HS-5 (cell line): ENCODE measurements at places on chromosomes 16 and 17.

- no peak for DNase-seq
Measured at GRCh38 chr17:11618861-11619566, 20.7 kb downstream of the DNAH9 start.

GRCh38 chr17:40524243-40524965 lies 23.0 kb upstream of the TNS4 start:
- DNase-seq = no peak

- DNase-seq = no peak
Measured at GRCh38 chr16:4290236-4290830, 17.5 kb upstream of the TFAP4 start.

GRCh38 chr16:56113223-56113622 lies 78.1 kb upstream of the GNAO1 start:
- no peak for DNase-seq

- DNase-seq = no peak
Measured at GRCh38 chr16:1911467-1912214, 6.6 kb downstream of the HS3ST6 start.

DNA sequence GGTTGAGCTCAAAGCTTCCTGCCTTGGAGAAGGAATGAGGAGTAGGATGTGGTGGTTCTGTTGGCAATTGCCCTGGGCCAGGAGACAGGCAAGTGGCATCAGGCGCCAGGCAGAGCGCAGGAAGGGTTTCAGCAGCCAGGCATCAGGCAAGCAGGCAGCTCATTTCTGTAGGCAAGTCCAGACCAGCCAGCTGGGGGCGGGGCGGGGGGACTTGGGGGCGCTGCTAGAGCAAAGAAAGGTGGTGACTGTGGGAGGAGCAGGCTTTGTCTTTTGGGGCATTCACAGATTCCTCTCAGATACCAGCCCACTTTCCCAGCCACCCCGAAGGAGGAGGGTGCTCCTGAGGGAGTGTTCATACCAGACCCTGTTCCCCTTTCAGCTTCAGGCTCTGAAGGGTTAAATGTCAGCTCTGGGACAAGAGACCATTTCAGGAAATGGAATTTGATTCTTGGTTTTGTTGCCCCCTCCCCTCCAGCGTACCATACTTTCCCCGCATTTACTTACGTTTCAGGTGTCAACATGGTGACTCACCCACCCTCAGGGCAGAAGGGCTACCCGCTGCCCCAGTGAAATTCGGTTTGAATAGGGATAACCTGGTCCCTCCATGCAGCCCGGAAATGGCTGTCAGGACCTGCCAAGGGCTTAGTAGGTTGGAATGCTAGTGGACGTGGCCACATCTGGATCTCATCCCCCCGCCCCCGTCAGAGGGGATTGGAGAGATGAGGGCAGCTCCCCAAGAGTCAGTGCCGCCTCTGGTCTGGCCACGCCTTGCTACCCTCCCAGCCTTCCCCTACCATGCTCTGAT lies 13.2 kb downstream of the NGFR start:
- no peak for DNase-seq

DNA sequence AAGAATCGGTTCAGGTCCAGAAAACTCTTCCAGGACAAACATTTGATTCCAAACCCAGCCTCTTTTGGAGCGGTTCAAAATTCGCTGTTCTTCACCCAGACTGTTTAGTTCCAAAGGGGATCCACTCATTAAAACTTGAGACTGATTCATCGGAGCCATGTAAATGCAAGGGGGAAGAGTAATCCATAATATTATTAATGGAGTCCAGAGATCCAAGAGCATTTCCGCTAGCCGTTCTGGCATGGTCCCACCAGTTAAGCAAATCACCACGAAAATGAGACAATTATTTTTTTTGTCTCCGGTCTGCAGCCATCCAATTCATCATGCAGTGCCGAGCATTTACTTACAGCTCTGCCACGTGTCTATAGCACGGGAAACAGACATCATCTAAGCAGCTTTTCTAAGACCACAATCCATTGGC lies 15.1 kb downstream of the CDH8 start:
- DNase-seq = no peak

DNA sequence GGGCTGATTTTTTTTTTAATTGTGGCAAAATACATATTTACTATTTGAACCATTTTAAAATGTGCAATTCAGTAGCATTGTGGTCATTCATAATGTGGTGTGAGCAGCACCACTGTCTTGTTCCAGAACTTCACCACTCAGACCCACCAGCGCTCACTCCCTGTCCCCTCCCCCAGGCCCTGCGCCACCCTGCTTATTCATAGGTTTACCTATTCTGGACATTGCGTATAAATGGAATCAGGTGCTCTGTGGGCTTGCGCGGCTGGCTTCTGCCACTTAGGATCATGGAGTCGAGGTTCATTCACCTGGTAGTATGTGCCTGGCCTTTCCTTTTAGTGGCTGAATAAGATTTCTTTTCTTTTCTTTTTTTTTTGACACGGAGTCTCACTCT lies 59.4 kb downstream of the NT5M start:
- DNase-seq = no peak

DNA sequence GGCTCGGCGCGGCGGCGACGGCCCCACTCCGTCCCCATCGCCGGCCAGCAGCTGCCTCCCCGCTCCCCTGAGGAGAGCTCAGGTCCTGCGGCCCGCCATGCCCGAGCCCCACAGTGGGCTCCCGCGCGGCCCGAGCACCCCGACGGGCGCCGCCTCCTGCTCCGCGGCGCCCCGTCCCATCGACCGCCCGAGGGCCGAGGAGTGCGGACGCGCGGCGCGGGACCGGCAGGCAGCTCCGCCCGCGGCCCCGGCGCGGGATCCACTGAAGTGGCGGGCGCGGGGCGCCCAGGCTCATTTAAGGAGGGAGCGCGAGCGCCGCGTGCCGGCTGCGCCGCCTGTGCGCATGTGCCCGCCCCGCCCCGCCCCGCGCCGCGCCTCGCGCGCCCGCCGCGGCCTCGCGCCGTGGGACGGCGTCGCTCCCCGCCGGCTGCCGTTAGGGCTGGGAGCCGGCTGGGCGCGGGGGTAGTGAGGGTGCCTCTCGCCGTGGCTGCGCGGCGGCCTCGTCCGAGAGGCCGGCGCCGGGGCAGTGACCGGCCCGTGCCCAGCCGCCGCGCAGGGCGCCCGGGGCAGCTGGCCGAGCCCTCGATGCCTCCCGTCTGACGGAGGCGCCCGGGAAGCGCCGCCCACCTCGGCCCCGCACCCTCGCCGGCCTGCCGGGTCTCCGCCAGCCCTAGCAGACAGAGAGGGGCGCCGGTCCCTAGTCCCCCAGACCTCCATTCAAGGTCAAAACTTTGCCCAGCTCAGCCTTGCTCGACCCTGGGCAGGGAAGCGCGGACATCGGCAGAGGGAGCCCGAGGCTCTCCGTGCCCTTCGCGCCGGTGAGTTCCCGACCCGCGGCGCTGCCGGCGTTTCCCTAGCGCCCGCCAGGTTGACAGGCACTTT lies at the start of gene NETO2:
Gene NETO2 (minus strand): TSS at position 269 of the 882 bp plus-strand sequence. CDS start 333 bp downstream, outside the sequence.
- no peak for DNase-seq

DNA sequence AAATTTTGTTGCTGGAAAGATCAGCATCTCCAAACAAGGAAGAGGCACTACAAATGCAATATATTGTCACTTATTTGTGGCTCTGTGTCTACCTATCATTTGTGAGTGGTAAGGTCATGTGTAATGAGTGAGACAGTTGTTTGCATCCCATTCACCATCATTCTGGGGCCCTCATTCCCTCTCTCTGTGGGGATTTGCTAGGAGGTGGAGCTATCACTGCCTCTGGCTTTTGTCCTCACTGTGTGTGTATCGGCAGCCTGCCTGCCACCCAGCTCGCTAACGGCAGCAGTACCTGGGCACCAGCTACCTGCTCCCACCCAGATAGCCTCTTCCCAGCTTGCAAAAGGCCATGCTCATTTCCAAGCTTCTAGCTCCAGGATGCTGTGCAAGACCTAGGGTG lies 379.2 kb upstream of the ZFHX3 start:
- DNase-seq = no peak

DNA sequence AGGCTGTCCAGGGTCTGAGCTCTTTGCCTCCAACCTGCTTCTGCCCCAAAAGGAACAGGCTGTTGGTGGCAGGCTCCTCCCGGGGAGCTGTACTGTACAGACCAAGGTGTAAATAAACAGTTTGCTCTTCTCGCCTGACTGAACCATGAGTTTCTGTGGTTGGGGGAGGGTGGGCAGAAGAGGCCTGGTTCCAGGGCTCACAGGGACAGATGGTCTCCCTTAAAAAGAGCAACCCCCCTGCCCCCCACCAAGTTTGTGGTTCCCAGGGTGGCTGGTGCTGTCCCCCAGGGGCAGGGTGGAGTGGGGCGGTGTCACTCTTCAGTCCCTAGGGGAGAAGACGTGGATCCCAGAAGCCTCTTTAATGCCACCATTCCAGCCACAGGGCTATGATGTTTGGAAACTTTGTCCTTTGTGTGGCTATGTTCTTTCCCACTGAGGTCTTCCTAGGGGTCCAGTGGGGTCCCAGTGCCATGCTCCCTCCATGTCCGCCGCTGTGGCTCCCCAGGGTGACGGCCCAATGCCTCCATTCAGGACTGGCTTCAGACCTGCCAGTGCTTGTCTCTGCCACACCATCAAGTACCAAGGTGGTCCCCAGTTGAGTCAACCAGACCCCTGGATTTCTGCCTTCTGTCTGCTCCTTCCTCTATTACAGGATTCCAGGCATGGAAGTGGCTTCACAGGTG lies 146.7 kb downstream of the RAB11FIP4 start:
- no peak for DNase-seq

GRCh38 chr16:85031451-85031850 lies 3.9 kb downstream of the KIAA0513 start:
- DNase-seq = no peak

DNA sequence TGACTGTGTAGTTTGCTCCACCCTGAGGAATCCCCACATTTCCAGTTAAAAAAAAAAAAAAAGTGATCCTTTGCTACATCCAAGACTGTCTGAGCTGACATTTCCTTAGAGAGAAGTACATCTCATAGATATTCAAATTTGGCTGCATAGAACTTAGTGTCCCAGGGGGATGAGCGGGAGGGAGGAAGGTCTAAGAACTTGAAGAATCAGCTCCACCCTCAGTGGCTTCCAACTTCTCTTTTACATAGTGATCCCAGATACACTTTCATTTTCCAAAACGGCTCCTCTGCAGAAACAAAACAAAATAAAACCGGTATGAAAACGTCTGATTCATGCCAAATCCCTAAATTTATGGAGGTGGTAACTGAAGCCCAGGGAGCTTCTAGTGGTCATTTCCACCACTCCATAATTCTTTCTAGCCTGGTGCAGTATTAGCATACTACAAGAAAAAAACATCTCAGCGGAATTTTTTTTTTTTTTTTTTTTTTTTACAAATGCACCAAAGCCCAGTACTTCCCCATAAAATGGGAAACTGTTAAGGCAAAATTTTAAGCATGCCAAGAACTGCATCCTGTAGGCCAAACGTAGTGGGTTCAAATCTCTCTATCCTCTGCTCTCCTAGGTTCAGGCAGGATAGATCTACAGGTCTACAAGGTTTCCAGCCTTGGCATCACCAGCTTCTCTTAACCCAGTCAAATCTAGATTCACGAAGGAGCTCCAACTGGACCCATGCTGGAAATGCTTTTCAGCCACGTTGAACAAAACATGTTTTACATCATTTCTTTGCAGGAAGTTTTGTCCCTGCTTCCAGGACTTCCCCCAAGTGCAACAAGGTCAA lies 29.3 kb downstream of the MAF start:
- DNase-seq = no peak

DNA sequence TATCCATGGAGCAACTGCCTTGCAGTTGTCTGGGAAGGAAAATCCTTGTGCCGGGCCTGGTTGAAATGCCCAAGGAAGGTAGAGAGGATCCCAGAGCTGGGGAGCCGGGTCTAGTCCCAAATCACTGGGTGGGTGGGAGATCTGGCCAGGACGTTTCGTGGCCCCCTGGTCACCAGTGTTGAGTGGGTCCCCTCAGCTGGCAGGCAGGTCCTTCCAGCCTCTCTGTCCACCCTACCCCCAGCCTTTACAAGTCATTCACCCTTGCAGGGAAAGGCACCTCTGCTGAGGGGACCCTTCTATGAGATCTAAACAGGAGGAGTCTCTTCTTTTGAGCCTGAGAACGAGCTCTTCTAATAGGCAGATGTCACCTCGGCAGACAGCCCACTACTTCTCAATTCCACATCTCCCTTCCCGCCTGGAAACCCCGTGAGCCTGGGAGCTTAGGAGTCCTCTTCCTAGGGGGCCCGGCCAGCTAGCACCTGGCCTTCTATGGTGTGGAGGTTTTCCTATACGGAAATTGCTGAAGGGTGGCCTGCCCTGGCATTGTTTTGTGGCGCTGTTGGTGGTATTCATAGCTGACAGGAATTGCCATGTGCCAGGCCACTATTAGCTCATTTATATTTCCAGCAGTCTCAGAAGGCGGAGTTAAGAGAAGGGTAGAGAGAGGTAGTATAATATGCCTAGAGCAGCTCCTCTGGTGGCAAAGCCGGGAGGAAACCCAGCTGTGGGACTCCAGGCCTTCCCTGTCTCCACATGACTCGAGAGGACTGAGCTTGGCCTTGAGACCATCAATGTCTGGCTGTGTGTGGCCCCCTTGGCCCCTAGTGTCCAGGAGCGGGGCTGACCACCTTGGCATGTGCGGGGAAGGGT lies 13.3 kb downstream of the MPRIP start:
- DNase-seq = no peak

GRCh38 chr16:71476457-71477124 lies 12.5 kb downstream of the ZNF19 start:
- no peak for DNase-seq

DNA sequence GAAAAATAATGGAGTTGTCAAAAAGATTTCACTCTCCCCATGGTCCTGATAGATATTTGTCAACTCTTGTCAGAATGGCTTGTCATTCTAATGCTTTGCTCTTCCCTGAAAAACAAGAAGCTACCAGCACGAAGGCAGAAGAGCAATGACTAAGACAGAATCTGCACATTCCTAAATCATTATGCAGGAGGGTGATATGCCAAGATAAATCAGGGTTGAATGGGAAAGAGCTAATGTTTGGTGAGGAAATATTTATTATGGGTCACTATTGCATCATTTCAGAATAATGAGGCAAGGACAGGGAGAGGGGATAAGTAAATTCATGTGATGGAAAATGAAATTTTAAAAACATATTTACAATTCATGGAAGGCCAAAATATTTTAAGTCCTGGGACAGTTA lies 297.5 kb upstream of the XYLT1 start:
- peak; percentile 38 for DNase-seq

DNA sequence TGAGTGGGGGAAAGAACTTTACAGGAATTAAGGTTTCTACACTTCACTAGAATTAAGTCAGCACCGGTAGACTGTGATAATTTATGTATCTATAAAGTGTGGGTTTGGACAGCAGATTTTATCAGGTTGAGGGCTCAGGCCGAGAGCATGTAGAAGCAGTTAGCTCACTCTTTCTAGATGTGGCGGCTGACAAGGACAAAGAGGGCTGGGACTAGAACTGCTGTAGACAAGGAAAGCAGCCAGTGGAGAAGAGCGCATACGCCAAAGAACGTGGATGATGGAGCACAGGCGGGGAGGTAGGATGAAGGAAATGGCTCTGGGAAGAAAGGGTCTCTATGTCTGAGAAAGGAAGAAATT lies 504 bp upstream of the GOSR1 start:
- DNase-seq = no peak

- DNase-seq = peak; percentile 25
Measured at GRCh38 chr17:47850692-47851573, at the start of gene SP6. TSS of gene SP6 (minus strand) at chr17:47851163. CDS start at chr17:47848429, 2,734 bp downstream.

- no peak for DNase-seq
Measured at GRCh38 chr17:19242926-19243325, 5.8 kb downstream of the EPN2 start.
